ENCODE measurements at places on chromosomes 3 and 15.
A peak's percentile ranks its signal among the peaks of the same experiment; 100 is the strongest.

GRCh38 chr3:52352566-52352965, 36.4 kb downstream of the DNAH1 start:
- DNase-seq = no peak

DNA sequence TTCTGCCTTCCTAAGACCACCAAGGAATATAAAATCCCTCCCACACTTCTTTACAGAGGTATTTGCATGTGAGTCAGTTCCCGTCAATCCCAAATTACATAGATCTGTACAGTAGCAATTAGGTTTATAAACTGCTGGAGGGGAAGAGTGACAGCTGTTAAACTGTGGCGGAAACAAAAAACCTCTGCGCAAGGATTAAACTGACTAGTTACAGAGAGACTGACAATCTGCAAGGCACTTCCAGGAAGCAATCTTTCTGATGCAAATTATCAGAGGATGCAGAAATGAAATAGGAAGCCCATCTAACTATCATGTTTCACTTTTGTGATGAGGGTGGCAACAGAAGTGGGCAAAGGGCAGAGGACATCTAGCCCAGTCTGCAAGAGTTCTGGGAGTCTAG, 150.4 kb downstream of the RTP4 start:
- DNase-seq = no peak

DNA sequence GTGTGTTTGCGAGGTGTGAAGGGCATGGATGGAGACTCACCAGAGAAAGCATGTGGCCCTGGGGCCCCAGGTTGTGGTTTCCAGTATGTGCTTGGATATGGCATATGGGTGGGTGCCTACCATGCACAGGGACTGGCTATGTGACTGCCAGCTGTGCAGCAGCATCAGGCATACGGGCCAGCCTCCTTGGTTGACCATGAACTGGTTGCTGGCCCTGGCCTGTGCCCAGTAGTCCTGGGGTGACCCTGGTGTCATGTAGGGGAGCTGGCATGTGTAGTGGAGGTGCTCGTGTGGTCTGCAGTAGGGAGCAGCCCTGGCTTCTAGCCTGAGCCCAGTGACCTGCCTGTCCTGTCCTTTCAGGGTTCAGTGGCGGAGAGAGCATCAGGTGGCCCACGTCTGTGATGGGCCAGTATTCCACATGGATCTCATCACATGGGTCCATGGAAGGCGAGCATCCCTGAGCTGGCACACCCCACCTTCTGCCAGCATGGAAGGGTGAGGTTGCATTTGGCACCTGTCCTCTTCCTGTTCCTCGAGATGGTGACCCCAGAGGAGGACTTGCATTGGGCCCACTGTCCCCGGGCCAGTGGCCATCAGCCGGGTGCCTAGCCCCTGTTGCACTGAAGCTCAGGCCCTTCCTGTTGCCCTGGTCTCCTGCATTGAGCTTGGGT, 228.9 kb downstream of the SNRPN start:
- DNase-seq = no peak

DNA sequence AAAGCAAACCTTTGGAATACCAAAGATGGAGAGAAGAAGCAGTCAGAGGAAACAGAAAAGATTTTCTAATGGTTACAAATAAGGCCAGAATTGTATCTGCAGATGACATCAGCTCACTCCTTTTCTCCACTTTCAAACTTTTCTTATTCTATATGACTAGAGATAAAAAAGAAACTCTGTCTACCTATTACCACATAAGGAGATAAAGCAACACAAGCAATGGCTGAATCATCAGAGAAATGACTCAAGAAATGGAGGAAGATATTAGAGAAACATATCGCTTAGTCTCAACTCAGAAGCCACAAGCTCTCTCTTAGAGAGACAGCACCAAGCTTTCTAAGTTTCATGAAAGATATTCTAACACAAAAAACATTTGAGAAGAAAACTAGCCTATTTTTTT, 784.0 kb downstream of the ZPLD1 start:
- no peak for DNase-seq

- DNase-seq = no peak
Observed at GRCh38 chr15:80432345-80432702, 28.1 kb downstream of the ARNT2 start.

- DNase-seq = peak; percentile 26
Observed at GRCh38 chr15:63234451-63234870, 42.9 kb upstream of the APH1B start.

GRCh38 chr15:44591326-44591725, 54.4 kb downstream of the EIF3J start:
- DNase-seq = no peak

DNA sequence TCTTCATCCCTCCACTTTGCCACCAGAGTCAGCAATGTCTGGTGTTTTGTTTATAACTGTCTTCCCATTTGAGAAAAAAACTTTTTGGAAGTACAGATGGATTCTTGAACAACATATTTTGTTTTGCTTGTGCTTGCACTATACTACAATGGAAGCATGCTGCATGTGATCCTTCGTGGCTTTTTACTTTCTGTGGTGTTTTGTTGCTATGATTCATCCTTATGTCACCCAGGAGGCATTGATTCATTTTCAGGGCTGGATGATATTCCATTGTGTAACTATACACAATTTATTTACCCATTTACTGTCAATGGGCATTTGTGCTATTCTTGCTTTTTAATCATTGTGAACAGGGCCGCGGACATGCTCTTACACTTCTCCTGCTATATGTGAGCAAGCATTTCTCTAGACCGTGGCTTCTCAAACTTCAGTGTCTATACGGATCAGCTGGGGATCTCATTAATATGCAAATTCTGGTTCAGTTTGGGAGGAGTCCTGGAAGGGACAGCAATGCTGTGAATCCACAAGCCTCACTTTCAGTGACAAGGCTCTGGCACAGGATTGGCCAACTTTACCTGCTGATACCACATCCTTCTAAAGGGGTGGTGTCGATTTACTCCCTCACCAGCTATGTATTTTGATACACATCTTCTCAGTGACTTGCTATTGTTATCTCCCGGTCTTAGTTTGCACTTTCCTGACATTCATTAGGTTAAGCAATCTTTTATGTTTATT, 65.9 kb downstream of the POLR2M start:
- no peak for DNase-seq

DNA sequence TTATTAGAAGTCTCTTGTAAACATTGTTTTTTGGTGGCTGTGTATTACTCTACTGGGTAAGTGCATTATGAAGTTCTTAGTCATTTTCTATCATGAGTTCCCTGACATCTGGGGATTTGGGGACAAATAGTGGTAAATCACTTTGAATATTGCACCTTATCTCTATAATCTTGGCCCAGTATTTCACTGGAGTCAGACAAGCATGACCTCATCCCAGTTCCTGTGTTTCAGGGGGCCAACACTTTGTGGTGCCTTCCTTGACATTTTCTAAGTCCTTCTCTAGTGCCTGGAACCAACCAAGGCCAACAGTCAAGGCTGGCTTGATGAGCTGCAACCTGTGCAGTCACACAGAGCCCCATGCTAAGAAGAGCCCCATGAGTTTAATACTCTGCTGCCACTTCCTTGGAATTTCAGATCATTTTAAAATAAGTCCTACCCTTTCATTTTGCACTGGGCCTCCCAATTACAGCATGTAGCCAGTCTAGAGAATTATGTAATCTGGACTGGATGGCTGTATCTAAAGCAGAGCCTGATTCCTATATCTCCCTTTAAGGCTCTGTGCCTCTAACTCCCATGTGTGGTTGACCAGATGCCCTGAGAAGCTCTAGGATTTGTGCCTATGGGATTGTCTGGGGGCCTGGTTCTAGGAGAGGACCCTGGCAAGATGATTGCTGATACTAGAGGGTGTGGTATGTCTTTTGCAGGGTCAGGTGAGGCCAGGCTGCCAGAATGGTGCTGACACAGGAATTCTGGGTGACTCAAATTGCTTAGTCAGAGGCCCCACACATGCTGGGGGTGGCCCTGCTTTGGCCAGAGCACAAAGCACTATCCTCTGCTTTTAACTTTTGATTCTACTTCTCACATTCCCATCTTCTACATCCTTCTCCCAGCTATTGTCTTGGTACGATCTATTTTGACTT, 319.6 kb upstream of the TBC1D5 start:
- DNase-seq = no peak

DNA sequence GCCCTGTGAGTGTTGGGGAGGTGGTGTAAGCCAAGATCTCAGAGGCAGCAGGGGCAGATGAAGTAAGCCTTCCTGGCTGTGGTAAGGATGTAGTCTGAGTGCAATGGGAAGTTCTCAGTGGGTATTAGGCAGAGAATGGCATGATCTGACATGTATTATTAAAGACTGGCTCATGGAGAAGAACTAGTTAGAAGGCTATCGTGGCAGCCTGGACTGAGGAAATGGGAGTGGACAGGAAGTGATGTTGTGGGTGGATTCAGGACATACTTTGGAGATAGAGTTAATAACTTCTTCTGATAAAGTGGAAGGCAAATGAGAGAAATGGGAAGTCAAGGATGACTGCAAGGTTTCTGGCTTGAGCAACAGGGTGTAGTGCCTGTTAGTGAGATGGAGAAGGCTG, 250.9 kb upstream of the CFAP20DC start:
- no peak for DNase-seq

- no peak for DNase-seq
Observed at GRCh38 chr3:173913397-173913796, 515.9 kb downstream of the NLGN1 start.

DNA sequence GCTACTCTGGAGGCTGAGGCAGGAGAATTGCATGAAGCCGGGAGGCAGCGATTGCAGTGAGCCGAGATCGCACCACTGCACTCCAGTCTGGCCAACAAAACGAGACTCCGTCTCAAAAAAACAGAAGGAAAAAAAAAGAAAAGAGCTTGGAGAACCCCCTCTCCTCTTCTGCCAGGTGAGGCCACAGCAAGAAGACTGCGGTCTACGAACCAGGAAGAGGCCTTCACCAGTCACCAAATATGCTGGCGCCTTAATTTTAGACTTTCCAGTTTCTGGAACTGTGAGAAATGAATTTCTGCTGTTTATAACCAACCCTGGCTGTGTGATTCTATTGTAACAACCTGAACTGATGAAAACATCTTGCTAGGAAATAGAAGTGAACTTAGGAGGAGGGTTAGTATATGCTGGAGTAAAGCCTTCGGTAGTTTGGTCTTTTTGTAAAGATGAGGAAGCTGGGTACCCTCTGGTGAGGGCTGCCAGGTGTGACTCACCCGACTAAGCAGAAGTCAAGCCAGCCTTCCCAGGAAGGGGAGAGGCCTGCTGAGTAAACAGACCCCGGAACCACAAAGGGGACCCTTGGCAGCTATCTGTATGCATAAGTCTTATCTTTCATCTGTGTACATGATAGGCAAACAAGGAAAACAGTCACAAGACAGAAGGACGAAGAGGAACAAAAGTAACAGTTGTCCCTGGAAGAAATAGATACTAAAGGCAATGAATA, 78.7 kb downstream of the KLF13 start:
- DNase-seq = peak; percentile 37

- no peak for DNase-seq
Observed at GRCh38 chr3:62481962-62482361, 108.6 kb upstream of the FEZF2 start.

GRCh38 chr3:104805042-104805441, 561.7 kb upstream of the ALCAM start:
- DNase-seq = no peak

DNA sequence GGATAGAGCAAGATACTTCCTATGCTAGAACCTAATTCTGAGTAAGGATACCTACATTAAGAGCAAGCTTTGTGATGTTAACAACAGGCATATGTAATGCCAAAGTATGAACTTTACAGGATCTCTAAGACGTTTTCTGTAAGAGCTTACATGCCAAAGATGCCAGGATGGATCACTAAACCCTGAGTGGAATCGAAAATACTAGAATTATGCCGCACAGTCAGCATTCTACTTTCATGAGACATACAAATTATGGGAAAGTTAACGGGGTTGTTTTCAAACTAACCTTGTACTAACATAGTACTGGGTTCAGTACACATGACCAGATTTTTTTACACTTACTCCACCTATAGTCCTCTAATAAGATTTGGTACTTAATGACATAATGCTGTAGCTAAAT, 55.1 kb downstream of the AAGAB start:
- DNase-seq = no peak

DNA sequence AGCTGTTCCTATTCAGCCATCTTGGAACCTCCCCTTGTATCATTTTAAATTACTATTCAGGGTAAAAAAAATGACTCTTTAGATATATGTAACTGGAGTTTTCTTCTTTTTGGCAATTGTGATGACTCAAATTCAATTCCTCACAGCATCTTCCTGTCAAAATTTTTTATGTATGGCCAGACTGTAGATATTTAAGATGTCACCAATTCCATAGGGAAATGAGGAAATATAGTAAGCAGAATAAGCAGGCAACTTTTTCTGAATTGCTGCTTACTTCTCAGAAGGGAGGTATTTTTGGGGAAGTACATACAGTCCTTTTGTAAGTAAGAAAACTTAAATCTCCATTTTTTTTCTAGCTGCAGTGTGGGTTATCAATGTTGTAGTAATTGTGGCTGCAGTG, 28.8 kb downstream of the EAF2 start:
- no peak for DNase-seq

- no peak for DNase-seq
Observed at GRCh38 chr15:70524470-70524869, 238.9 kb downstream of the UACA start.

DNA sequence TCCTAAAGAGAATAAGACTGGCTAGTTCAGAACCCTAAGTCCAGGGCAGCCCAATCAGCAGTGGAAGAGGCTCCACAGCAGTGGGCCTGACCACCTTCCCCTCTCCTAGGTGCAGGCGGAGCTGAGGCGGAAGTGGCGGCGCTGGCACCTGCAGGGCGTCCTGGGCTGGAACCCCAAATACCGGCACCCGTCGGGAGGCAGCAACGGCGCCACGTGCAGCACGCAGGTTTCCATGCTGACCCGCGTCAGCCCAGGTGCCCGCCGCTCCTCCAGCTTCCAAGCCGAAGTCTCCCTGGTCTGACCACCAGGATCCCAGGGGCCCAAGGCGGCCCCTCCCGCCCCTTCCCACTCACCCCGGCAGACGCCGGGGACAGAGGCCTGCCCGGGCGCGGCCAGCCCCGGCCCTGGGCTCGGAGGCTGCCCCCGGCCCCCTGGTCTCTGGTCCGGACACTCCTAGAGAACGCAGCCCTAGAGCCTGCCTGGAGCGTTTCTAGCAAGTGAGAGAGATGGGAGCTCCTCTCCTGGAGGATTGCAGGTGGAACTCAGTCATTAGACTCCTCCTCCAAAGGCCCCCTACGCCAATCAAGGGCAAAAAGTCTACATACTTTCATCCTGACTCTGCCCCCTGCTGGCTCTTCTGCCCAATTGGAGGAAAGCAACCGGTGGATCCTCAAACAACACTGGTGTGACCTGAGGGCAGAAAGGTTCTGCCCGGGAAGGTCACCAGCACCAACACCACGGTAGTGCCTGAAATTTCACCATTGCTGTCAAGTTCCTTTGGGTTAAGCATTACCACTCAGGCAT, 33.7 kb downstream of the VIPR1 start:
- DNase-seq = peak; percentile 23

All from A549 (cell line).